ENCODE measurements at places on chromosomes 3 and 15. TPM values are rescaled to one million over a fixed set of nuclear protein-coding genes. Genes with fewer than 3 reads are reported as not detected.

GRCh38 chr3:187531831-187532230 lies 138.4 kb downstream of the SST start:
- no peak for DNase-seq

DNA sequence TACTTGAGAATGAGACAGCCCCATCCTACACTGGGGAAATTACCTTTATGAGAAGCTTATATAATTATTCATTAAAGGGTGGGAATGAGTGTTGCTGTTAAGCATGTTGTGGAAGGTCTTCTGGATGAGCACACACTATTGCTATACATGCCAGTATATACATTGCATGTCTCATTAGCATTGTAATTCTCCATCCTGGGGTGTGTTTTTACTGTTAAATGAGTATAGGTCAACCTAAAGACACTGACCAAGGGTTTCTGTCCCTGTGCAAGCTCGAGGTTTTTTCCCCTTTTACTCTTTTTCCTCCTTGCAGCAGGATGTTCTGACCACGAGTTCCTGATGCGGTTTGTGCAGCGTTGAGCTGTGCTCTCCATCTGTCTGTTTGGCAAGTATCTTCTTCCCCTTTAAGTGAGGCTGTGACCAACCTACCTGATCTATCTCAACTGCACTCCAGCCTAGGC lies 7.2 kb upstream of the IVD start:
- DNase-seq, result no peak

DNA sequence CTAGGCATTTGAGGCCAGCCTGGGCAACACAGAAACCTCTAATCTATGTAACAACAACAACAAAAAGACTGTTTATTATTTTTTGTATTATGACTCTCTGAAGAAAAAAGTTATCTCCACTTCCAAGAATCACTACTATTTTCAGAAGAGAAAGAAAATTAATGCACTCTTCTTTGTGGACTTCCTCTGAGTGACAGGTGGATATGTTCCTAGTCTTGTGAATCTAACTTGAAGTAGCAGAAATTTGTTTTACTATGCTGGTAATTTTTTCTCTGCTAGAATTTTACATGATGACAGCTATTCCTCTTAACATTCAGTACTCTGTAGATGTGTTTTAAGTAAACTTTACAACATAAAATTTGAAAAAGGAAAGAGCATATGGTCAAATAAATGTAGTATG lies 16.7 kb downstream of the DYNC1LI1 start:
- DNase-seq, result no peak

DNA sequence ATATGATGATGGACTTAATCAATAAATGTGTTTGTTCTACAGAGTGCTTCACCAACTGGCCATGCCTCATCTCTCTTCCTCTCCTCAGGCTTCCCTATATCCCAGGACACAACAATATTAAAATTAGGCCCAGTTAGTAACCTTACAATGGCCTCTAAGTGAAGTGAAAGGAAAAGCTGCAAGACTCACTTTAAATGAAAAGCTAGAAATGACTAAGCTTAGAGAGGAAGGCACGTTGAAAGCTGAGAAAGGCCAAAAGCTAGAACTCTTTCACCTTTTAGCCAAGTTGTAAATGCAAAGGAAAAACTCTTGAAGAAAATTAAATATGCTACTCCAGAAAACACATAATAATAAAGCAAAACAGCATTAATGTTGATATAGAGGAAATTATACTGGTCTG lies 1010.3 kb downstream of the NAALADL2 start:
- no peak for DNase-seq

GRCh38 chr3:48688737-48689075 lies 3.0 kb upstream of the NCKIPSD start:
- no peak for DNase-seq

GRCh38 chr15:94131875-94132274 lies 99.5 kb upstream of the MCTP2 start:
- no peak for DNase-seq

GRCh38 chr15:77786181-77786890 lies 153.6 kb upstream of the LINGO1 start:
- DNase-seq, result no peak

ZNF860 gene
- total RNA-seq, result 2.0 TPM

MNS1 gene
- not detected for total RNA-seq

Data from suprapubic skin (tissue), 4 donors.